RPMI8226 (cell line): ENCODE measurements at places on chromosomes 6 and 20.

GRCh38 chr20:46210672-46211330 lies 92.7 kb downstream of the CD40 start:
- no peak for DNase-seq

DNA sequence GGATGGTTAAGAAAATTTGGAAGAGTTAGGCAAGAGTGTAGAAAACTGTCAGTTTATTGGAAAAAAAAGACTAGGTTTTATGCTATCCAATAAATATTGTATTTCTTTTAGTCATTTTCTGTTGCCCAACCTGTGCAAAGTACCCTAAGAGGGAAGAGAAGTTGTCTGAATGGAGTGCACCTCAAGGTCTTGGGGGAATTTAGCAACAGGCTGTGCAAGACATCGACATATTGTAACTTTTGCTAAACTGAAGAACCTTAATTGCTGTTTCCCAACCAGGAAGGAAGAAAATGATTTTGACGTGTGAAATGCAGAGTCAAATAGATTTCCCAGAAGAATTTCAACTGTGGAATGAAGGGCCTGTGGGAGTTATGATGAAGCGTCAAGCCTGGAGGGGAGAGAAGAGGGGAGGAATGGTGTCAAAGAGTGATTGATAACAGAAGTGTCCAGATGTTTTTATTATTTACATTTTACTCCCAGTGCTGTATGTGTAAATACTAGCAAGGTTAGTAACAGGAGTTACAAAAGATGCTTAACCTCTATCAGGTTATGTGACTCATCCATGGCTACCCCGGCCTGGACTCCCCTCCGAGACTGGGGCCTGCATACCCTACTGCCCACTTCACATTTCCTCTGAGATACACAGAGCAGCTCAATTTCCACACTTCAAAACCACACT lies 246.8 kb downstream of the MYLK4 start:
- DNase-seq, result no peak

DNA sequence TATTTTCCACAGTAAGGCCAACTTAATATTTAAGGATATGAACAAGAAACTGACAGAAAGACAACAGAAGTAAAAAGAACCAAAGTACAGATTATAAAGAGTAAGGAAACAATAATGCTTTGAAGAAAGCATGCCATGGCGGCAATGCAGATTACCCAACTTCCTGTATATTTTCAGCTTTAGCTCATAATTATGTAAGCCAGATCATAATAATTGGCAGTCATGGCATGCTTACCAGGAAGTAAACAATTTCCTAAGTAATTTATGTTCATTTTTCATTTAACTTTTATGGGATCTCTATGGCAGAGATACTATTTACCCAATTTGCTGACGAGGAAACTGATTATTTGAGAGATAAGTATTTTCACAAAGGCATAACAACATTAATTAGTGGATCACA lies 988.7 kb downstream of the HACE1 start:
- no peak for DNase-seq

DNA sequence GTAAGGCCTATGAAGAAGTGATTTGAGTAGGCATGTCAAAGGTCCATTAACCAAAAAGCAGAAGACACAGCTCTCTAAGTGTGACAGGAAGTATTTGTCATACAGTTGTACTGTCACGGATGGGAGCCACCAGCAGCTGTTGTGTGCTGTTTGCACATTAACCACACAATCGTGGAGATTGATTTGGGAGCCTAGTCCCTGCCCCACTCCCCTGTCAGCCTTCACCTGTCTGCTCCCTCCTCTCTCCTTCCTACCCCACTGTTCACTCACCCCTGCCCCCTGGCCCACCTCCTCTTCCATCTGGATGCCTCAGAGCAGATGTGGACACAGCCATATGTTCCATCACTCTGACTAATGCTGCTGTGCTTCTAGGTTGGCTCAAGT lies 124.7 kb upstream of the SPACA1 start:
- DNase-seq, result peak; percentile 46

DNA sequence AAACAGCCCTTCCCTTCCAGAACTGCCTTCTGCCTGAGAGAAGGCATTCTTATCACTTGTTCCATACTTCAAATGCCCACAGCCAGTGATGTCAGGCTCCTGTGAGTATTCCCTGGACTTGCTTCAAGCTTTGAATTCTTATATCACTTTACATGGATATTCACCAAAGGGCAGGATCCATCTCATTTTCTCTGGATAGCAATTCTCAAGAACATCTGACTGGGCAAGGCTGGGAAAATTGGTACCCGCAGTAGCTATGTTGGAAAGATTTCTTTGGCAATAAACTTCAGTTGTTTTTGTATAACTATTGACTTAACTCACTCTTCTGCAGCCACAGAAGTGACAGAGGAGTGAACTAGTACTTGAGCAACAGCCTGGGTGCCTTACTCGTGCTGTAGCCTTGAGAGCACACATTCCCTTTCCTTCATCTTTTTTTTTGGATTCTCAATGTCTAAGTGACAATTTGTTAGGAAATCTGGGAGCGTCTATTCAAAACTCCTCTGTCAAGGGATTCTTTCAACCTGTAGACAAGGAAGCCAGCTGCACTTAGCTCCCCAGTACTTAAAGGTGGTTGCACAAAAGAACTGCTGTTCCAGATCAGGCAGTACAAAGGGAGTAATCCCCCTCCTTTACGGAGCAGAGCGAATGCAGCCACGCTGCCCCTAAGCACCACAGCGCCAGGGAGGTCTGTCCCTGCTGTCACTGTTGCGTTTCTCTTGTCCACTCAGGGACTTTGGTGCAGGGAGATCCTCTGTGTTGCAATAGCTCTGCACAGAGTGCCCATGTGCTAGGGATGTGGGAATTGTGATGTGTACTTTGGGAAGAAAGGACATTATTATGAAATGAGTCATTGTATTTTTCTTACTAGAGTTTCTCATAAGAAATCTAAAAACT lies 69.6 kb downstream of the JAG1 start:
- DNase-seq, result no peak

DNA sequence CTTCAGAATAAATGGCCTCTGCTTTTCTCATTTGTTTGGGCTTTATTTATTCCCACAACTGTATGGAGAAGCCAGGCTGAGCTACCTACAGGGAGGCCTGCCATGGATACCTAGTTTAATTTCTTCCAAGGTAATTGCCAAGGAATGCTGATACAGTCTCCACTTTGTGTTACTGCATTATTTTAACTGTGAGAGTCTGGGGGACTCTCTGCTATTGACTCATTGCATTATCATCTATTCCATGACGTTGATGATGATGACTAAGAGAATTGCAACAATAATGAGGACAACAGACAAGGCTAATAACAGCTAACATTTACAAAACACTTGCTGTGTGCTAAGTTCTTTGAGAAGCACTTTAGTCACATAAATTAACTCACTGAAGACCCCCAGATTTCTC lies 88.3 kb upstream of the COL21A1 start:
- no peak for DNase-seq

DNA sequence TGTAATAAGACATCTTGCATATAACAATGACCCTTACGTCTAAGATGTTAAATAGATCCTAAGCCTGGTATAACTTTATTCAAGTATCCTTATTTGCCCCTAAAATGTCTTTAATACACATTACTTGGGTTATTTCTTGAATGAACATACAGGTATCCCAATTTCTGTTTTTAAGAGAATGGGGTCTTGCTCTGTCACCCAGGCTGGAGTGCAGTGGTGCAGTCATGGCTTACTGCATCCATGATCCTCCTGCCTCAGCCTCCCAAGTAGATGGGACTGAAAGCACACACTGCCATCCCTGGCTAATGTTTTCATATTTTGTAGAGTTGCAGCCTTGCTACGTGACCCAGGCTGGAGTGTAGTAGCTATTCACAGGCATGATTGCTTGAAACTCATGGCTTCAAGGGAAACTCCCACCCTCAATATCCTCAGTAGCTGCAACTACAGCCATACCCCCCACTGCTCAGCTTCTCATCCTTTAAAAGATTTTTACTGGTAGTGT lies 10.4 kb upstream of the ZNFX1 start:
- no peak for DNase-seq

- no peak for DNase-seq
Observed at GRCh38 chr6:17429383-17430061, 36.1 kb downstream of the CAP2 start.

DNA sequence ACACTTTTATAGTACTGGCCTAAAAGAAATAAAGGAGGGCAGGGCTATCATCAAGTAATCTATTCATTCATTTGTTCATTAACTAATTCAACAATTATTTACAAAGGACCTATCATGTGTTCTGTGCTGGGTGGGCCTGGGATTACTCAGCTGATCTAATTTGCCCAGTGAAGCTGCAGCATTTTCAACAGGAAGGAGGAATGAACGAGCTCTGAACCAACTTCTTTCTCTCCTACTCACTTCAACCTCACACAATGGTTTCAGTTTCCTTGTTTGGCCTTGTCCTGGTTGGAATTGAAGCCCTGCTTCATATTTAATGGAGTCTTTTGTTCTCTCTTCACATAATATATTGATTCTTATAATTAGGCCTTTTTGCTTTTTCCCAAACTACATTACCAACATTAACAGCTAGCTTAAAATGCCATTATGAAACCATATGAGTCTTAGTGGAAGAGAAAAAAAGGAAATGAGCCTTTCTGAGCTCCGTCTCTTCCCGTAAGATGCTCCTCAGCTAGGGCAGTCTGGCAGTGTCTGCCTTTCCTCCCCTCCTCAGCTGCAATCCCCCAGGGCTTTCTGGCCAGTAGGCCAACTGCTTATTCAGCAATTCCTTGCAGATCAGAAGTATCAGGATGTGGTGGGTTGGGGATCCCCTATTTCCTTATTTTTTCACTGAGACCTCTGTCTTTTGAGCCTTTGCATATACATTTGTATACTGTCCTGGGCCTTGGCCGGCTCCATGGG lies 79.4 kb upstream of the NRN1 start:
- no peak for DNase-seq

DNA sequence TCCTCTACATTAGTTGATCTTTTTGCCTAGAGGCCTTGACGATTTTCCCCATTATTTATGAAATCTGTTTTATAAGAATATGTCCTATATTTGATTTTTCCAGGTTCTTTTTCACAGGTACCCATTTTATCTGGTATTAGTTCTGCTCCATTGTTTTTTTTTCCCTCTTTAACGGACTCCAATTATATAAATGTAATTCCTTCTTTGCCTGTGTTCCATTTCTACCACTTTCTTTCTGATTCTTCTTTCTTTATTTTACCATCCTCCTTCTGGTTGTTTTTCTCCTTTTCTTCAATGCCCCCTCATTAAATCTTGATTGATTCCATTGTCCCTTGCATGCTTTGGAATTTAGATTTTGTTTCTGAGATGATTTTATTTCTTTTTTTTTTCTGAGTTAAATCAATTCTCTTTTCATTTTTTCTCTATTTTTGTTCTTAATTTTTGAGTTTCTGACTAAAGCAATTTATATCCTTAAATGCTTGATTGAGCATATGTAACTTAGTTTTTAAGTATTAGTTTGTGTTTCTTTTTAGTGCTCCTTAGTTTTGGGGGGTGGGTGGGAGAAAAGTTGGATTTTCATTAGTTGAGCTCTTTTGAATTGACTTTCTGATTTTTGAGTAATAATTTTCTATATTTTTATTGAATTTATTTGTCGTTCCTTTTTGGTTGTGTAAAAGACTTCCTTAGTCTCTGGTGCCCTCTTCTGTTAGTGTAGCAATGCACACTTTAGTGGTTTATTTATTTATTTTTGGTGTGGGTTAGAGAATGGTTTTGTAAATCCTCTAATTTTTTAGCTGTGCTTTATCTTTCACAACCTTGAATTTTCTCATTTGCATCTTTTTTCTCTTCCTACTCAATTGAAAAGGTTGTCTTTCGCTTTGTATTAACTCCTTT lies 140.8 kb downstream of the FARS2 start:
- DNase-seq, result peak; percentile 49

DNA sequence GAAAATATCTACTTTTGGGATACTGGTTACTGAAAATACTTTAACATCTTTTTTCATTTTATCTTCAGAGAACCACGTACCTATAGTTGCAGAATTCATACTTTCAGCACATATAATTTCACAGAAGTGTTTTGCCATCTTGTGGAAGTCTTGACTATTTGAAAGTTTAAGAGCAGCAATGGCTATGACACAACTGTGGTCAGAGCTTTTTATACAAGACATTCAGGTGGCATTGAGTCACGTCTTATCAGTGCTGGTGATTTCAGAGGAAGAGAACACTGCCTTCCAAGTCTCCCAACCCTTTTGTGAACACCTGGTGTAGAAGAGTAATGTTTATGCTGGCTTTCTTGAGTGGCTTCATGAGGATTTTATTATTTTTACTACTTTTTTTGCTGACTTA lies 171.6 kb downstream of the ARID1B start:
- no peak for DNase-seq

- no peak for DNase-seq
Observed at GRCh38 chr6:134541001-134541400, 223.1 kb upstream of the SGK1 start.

GRCh38 chr20:38729767-38730166 lies 5.5 kb downstream of the SLC32A1 start:
- no peak for DNase-seq

DNA sequence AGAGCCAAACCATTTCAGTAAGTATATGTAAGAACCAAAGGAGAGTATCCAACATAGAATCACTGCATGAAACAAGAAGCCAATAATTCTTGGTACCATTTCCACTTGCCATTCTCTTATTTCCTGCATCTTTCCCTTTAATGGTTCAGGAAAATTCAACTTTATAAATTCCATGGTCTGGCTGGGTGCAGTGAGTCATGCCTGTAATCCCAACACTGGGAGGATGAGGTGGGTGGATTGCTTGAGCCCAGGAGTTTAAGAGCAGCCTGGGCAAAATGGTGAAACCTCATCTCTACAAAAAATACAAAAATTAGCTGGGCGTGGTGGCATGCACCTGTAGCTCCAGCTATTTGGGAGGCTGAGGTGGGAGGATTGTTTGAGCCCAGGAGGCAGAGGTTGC lies 21.2 kb downstream of the NHLRC1 start:
- no peak for DNase-seq

- no peak for DNase-seq
Observed at GRCh38 chr20:47258745-47259695, 97.5 kb downstream of the ZMYND8 start.

DNA sequence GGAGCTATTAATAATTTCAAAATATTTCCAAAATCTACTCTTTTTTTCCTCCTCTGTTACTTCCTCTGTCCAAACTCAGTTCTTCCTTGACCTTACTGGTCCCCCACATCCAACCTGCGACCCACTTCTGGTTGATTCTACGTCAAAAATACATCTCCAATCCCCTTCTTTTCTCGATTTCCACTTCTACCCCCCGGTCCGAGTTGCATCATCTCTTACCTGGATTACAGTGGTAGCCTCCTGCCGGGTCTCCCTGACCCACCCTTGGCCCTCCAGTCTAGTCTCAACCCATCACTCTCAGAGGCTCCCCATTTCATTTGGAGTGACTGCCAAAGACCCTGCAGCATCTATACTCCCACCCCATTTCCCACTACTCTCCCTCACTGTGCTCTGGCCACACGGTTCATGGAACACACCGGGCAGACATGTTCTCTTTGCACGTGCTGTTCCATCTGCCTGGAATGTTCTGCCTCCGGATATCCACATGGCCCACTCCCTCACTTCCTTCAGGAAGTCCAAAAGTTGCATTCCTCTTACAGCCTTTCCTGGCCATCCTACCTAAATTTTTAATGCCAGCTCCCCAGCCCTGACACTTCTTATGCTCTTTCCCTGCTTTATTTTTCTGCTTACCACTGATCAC lies 6.1 kb upstream of the CCND3 start:
- DNase-seq, result no peak
